EH (cell line): ENCODE measurements at places on chromosomes 3 and 15.

DNA sequence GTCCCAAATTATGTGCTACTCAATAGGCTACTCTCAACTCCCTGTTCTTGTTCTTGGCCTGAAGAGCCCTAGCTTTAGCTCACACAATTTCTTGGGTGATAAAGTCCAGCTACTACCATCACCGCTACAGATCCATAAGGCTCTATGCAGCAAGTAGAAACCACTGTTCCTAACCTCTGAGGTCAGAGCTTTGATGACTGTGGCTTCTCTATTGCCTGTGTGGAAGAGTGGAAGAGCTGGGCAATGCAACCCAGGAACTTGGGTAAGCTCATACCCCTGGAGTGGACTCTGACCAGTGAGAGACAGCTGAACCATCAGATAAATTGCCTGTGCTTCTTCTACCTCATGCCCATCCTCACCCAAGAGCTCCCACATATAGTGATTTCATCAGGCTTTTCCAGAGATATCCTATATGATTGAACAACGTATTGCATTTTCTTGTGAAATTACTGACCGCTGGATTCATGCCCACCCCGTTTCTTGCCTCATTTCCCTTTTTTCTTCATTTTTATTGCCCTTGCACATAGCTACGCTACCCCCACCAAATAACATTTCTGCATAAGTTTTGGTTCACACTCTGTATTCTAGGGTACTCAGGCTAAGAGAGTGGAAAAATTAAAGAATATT, 172.3 kb upstream of the MBNL1 start:
- DNase-seq: no peak

GRCh38 chr15:45529613-45530012, 7.1 kb upstream of the SLC30A4 start:
- DNase-seq: no peak

GRCh38 chr15:34243226-34243625, 18.4 kb downstream of the EMC4 start:
- peak; percentile 18 for DNase-seq

DNA sequence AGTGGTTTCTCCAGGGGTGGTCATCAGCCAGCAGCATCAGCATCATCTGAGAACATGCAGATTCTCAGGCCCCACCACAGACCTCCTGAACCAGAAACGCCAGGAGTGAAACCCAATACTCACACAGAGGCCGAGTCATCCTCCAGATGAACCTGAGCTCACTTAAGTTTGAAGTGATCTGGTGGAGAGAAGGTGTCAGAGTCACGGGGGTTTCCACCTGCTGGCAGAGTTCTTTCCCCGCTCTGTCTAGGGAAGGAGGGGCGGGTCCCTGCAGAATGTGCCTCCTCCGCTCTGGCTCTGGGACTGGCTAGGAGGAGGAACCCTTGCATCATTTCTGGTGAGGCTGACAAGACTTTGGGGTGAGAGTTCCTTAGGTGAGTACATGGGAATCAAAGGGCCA, 13.3 kb upstream of the KIF23 start:
- no peak for DNase-seq

DNA sequence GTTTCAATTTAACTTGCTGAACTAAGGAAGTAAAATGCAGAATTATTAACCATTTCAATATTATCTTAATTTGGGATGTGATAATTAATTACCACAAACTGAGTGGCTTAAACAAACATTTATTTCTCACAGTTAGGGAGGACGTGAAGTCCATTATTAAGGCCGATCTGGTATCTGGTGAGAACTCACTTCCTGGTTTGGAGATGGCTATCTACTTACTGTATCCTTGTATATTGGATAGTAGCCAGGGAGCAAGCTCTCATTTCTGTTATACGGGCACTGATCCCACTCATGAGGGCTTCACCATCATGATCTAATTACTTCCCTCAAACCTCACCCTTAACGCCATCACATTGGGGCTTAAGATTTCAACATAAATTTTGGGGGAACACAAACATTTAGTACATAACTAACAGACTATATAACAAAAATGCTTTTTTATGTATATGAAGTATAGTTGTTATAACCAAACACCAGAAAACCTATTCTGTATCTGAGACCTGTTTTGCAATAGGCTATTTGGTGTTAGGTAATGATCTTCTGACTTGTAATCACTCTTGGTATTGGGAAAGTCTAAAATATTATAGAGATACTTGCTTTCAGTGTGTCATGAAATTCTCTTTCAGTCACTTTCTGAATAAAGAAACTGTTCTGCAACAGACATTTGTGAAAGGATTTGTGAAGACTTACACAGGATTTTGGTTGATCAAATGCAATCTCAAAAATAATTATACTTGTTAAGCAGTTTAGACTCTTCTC, 4.7 kb upstream of the KPNA4 start:
- peak; percentile 12 for DNase-seq

DNA sequence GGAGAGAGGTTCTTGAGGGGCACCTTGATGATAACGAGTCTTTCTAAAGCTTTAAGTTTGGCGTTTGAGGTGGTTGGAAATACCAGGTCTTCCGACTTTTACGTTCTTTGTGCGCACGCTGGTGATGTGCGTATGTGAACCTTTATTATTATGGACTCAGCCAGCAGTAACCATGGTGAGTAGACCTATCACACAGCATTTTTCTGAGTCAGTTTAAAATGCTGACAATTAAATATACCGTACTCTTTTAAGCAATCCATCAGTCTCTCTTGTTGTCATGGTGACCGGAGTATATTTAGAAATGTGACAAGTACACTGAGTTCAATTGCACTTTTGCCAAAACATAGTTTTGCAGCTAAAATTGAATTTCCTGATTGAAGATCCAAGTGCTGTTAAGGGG, 172.2 kb downstream of the LPP start:
- DNase-seq: peak; percentile 27

GRCh38 chr15:90007076-90007460, 5.9 kb downstream of the ZNF710 start:
- DNase-seq: no peak

DNA sequence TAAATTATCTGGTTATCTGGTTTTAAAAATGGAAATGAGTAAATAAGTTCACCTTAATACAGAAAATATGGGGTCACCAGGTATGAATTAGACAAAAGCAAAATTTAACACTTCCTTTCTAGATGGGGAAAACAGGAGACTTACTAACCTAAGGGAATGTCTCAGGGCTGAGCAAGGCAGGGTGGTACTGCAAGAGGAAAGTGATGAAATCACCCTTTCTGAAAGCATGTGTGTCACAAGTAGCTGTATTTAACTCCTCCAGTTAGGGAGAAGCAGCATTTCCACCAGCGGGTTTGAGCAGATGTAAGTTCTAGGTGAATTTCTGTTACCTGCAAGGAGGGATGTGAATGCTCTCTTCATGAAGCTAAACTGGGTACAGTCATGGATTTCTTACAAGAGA, 629.1 kb downstream of the MECOM start:
- DNase-seq: peak; percentile 14

GRCh38 chr3:51974963-51975851, at the start of gene ABHD14A:
TSS of gene ABHD14A (plus strand) at chr3:51975064. CDS start at chr3:51975136, 72 bp downstream.
- DNase-seq: peak; percentile 73

DNA sequence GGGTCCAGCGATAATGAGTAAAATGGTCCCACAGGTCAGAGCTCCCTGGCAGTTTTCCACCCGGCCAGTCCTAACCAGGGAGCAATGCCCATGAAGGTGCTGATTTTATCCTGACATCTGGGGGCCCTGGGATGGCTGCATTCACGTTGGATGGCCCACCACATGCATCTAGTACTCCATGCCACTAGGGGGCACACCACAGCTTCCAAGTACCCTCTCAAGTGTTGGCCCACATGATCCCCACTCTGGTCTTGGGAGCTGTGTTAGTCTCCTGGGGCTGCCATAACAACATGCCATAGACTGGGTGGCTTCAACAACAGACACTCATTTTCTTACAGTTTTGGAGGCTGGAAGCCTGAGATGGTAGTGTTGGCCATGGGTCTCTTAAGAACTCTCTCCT, 225.5 kb downstream of the SLCO3A1 start:
- no peak for DNase-seq

DNA sequence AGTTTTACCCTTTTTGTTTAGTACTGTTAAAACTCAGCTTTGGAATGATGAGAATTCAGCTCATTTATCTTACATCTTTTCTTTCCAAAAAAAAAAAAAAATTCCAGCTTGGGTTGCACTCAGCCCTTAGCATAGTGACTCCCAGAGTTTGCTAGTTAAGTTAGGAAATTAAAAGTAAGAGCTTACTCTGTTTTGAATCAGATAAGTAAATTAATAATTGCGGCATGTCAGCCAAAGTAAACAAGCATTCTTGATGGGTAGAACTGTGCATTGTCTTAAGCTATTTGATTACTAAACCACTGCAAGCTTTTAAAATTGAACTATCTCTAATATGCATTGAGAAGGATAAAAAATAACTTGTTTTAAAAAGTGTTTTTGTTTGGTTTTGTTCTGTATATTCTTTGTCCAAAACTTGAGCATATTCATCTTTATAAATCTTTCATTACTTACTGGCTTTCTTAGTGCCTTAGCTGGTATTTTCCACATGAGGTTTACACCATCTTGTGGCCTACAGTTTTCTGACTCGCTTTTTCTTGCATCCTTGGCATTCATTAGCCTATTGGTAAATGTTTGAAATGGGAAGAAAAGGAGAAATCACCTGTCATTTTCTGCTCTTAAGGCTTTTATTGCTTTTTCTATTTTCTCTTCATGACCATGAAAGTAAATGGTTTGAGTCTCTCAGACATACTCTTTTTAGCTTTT, 107.6 kb downstream of the FILIP1L start:
- peak; percentile 82 for DNase-seq

DNA sequence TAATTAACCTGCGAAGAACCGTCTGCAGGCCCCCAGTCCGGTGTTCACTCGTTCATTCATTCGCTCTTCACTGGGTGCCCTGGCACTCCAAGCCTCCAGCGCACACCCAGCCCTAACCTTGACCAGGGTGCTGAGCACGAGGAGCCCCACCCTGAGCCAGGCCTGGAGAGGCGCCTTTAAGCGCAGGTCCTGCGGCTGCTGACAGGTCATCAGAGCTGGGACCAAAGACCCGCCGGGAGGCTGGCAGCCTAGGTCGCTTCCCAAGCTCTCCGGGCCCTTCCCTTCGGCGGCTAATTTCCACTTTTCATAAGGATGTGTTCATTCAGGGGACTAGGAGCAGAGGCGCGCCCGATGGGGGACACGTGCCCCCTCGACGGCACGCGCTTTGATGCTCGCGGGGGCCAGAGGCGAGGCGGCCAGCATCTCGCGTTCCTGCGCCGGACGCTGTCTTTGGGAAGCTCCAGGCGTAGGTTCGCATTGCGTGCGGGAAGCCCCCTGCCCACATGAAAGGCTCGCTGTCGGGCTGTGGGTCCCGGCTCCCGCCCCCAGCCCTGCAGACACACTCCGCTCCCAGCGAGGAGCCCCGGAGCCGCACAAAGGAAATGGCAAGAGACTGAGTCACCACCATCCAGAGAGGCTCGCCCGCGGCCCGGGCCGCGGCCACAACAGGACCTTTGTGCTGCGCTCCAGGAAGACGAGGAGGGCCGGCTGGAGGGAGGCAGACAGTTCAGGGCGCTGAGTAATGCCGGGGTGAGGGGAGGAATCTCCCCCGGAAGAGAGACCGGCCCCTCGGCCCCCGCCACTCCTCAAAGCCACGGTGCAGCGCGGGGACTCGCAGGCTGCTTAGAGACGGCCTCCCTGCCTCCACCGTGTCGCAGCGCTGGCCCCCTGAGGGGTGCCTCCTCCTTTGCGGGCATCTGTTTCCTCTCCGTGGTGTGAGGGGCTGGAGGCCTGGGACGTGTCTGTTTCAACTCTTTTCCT, 266.4 kb upstream of the HES1 start:
- DNase-seq: peak; percentile 93

DNA sequence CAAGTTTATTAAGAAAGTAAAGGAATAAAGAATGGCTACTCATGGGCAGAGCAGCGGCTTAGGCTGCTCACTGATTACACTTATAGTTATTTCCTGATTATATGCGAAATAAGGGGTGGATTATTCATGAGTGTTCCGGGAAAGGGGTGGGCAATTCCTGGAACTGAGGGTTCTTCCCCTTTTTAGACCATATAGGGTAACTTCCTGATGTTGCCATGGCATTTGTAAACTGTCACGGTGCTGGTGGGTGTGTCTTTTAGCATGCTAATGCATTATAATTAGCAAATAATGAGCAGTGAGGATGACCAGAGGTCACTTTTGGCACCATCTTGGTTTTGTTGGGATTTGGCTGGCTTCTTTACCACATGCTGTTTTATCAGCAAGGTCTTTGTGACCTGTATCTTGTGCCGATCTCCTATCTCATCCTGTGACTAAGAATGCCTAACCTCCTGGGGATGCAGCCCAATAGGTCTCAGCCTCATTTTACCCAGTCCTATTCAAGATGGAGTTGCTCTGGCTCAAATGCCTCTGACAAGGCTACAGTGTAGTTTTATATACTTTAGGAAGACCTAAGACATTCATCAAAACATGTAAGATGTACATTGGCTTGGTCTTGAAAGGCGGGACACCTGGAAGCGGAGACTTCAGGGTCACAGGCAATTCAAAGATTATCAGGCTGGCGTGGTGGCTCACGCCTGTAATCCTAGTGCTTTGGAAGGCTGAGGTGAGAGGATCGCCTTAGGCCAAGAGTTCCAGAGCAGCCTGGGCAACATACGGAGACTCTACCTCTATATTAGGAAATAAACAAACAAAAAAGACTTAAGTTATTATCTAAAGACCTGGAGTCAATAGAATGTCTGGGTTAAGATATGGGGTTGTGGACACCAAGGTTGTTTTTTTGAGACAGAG, 3.2 kb upstream of the BLOC1S6 start:
- no peak for DNase-seq

DNA sequence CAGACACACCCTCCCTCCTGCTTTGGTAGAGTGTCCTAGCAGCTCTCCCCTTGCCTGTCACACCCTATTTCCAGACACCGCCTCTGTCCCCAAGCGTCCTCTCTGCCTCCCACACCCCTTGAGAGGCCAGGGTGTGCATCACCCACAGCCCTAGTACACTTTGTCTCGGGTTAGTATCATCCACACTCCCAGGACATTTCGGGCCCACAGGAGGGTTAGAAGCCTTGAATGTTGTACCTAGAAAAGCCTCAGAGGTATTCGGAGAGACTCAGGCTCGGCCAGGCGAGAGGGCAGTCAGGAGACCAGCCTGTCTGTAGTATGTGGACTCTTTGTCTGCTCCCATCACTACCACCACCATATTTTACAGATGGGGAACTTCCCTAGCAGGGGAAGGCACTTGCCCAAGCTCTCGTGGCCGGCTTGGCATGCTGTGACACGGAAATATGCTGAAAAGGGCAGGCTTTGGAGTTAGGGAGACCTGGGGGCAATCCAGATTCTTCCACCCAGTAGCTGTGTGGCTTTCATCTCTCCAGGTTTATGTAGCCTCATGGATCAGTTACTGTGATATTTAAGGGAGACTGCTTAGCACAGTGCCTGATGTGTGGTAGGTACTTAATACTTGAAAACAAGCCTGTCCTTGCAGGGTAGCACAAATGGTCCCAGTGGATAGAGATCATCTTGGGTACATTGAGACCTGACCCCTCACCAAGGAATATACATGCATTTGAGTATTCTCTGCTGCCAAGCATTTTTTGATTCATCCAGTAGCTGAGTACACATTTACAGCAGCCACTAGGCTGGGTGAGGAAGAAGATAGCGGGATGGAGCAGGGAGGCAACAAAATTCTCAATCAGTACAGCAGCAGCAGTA, 1.4 kb downstream of the TMEM43 start:
- no peak for DNase-seq

GRCh38 chr3:81289676-81290075, 471.8 kb downstream of the GBE1 start:
- no peak for DNase-seq
